Activated CD8-positive, alpha-beta memory T cell treated with anti-CD3 and anti-CD28 coated beads for 1 hour (primary cell): ENCODE measurements at places on chromosomes 1 and 21.

DNA sequence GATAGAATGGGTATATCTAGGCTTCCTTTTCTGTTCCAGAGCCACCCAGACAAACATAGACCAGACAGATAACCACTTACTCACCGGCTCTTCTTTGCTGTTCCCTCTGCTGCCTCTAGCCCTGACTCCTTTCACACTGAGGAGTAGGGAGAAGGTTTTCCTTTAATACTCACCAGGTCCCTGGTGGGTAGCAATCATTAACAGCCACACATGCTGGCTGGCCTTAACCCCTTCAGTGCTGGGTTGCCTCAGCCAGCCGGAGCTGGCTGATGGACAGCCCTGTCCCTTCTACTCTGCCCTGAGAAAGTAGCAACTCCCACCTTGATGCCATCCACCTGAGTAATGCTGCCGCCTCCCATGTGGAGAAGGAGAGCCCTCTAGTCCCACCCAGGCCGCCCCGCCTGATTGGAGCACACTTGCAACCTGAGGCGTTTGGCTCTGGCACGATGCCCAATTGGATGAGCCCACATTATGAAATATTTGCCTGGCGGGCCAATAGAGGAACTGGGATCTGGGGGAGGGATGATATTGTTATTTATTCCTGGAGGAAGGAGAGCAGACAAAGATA lies 71.6 kb downstream of the PLEKHA6 start:
- no peak for DNase-seq

GRCh38 chr1:155970531-155971167 lies 7.7 kb downstream of the ARHGEF2 start:
- DNase-seq: no peak

DNA sequence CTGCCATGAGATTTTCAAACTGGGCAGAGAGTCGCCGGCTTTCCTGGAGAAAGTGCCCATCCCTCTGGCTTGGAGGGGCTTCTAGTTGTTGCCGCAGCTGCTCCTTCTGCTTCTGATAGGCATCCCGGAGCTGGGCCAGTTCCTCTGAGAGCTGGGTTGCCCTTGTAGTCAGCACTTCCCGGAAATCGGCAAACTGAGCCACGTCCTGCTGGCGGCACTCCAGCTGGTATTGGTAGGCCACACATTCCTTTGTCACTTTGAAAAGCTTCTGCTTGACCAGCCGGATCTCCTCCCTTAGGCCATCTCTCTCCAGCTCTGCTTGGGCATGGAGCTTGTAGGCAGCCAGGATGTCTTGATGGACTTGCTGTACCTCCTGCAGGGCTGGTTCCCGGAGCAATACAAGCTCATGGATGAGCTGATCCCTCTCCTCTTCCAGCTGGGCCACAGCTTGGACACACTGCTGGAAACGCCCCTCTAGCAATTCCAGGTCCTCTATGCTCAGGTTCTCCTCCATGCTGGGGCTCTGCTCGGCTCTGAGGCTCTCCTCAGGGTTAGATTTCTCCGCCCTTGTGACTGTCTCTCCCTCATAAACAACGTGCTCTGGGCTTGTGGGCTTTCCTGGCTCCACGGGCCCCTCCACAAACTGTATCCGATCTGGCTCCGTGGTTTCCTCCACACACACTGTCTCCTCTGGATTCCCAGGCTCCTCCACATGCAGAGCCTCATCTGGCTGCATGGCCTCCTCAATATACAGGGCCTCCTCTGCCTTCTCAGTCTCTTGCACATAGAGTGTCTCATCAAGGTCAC lies 7.3 kb downstream of the SYNC start:
- no peak for DNase-seq

DNA sequence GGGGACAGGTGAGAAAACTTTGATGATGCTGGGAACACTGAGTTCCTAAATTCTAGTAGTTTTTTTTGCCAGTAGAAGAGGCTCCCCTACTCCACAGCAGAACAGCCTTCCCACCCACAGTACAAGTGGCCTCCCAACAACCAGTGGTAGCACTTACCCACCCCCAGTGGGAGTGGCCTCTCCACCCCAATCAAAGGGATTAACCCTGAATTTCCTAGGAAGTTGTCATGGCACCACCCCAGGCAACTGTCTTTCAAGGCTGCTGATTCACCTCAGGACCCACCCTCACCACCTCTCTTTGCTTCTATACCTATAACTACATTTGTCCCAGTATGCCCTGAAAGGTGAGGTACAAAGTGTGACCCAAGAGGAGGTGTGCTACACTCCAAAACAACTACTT lies 81.4 kb upstream of the PRDX6 start:
- DNase-seq: no peak

DNA sequence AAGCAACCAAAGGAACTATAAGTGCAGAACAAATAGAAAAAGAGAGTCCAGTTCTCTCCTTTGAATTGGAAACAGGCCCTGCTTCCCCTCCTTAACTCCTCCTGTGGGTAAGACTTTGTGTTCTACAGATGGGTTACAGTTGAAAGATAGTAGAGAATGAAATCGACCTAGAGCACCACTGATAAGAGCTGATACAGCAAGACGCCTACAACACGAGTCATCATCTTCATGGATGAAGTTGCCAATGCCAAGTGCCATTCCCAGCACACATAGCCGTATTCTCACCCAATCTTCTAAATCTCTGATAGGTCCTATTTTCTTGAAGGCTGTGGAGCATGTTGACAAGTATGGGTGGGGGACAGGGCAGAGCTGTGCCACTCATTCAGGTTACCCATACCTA lies 99.8 kb upstream of the CAMK1G start:
- no peak for DNase-seq

DNA sequence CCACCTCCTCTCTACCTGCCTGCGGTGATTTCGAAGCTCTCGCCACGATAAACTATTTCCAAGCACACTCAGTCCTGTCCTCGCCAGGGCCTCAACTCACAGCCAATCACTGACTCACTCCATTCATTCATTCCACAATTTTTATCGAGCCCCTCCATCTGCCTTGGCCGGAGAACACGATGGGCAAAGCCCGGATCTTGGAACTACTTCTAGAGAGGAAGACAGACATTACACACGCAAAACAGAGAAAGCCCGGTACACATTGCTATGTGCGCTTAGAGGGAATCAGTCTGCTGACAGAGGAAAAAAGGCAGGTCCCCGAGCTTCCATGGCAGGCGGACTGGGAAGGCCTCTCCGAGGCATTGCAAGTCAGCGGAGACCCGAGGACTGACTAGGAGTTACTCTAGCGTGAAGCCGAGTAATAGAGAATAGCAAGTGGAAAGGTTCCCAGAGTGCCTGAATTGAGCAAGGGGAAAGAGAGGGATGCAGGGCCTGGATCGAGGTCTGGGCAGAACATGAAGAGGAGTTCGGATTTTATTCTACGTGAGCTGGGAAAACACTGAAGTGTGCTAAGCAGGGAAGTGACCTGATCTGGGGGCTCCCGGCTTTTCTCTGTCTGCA lies 54.2 kb upstream of the DNAJC6 start:
- DNase-seq: no peak

DNA sequence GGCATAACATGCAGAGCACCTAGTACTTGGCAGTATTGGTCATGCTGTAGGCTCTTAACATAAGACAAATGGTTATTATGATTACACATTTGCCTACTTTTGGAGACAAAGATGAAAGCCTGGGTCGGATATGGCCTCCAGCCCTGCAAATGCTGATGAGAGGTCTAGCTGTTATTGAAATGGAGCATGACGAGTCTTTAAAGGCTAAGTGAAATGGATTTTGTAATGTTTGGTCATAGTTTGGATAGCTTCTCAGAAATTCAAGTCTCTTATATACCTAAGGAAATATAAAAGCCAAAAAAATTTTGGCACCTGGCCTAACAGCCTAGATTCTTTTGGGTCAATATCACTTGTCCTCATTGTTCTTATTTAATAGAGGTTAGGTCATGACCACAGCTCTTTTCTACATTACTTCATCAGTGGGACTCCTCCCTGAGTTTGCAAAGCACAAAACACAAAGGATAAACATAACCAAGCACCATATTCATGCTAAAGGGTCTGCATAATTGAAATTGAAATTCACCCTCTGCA lies 69.2 kb upstream of the WLS start:
- DNase-seq: no peak

DNA sequence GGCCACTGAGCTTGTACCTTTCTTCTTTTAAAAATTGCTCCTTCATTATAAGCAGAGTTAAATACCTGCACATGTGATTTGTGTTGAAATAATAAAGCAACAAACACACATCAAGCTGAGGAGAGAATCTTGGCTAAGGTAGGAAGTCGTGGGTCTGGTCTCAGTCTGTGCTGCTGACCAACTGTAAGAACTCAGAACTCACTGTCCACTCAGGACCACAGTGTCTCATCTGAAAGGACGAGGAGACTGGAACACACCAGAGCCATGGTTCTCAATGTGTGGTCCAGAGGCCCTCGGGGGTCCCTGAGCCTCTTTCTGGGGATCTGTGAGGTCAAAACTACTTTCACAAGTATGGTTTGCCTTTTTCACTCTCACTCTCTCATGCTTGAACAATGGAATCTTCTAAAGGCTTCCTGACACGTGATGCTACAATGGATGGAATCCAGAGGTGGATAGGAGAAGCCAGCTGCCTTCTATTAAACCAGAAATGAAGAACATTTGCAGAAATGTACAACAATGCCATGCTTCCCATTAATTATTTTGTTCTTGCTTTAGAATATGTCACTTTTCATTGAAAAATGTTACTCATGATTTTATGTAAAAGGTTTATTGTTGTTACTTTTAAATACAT lies 17.3 kb upstream of the ETS2 start:
- DNase-seq: no peak

- no peak for DNase-seq
These were observed 45.2 kb downstream of the C8B start for GRCh38 chr1:56920591-56921001.

GRCh38 chr1:244730153-244730933 lies 77.4 kb downstream of the DESI2 start:
- DNase-seq: no peak

DNA sequence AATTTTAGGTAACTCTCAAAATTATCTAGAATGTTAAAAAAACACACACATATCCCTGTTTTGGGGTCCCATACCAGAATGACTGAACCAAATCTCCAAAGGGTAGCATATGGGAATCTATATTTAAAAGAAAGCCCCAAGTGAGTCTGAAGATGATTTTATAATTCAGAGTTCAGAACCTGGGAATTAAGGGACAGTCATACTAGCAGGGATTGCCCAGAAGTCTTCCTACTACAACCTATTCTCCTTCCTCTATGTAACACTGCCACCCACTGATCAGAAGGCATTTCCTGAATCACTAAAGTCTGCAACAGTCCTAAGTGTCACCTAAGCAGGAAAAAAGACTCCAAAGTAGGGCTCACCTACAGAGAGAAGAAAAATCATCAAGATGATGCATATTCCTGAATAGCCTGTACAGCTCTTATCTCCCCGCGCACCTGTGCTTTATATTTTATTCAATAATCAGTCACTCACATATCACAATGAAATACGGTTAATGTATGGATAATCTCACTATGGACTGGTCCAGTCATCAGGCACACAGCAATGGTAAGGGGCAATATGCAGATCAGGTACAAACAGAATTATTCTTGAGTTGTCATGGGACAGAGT lies 4.9 kb downstream of the RGS1 start:
- DNase-seq: no peak

DNA sequence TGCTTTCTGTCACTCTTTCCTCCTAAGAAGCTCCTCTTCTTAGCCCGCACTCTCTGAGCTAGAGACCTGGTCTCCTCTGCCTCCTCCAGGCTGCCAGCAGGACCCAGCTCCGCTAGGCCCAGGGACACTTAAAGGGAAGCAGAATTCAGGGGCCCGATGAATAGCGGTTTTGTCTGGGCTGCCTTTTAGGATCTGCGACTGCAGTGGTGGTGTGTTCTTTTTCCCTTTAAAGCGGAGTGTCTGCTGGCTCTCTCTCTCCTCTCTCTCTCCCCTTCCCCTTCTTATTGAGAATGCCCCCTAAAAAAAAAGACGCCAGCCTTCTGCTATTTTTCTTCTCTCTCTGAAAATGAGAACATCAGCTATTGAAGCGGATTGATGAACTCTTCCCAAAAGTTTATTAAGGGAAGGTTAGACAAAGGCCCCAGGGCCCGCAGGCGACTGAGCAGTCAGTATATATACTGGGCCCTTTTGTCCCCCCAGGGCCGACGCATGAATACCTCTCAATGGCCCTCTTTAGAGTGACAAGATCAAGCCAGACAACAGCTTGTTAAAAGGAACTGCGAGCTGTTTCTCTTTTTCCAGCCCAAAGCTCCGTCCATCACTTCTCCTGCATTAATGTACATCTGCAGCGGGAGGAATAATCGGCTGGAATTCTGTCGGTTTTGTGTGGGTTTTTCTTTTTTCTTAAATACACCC lies 27.0 kb downstream of the PAX7 start:
- no peak for DNase-seq

DNA sequence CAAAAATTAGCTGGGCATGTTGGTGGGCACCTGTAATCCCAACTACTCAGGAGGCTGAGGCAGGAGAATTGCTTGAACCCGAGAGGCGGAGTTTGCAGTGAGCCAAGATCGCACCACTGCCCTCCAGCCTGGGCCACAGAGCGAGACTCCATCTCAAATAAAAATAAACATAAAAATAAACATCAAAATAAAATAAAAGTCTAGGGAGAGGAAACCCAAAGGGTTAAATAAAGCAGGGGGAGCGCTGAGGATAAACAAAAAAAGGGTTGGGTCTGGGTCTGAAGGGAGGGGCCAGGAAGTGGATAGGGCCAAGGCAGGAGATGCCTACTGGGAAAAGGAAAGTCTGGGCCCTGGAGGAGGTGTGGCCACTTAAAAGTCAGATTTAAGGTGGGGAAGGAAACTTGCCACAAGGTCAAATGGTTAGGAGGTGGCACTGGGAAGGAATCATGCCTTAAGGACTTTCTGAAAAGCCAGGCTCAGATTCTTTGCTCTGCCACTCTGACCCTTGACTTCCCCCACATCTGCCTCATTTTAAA lies 150.0 kb downstream of the ADSS2 start:
- no peak for DNase-seq

DNA sequence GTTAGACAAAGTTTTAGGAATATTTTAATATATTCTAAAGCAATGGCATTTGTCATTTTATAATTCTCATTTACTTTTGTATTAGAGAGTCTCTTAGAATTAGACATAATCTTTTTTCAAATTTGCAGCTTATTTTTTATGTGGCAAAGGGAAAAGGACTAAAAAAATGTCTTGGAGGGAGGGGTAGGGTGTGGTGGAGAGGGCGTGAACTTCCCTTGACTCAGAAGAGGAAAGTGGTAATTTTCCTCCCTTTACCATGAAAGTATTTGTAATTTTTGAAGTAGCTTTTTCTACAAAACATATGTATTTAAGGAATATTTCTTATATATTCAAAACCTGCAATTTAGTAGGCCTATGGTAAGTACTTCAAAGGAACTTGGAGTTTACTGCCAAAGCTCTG lies 6.9 kb upstream of the RABGAP1L start:
- DNase-seq: no peak
